ENCODE measurements at places on chromosomes 16 and 17.

DNA sequence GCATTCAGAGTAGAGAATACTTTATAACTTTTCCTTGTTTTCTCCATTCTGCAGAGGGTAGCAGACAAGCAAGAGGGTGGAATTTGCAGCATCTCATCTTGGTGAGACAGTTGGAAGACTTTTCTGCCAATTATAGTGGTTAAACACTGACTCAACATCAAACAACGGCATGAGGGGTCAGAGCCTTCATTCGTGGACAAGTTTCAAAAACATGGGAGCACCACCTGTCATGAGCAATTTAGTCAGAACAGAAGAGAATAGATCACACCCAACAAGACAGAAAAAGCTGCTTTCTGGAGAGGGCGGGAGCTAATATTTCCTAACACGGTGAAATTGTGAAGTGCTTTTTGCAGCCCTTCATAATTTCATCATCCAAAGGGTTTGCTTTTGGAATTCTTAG lies 17.9 kb upstream of the ZNF652 start:
- DNase-seq = no peak

GRCh38 chr16:50282010-50282538 lies 15.7 kb downstream of the ADCY7 start:
- peak; percentile 19 for DNase-seq

DNA sequence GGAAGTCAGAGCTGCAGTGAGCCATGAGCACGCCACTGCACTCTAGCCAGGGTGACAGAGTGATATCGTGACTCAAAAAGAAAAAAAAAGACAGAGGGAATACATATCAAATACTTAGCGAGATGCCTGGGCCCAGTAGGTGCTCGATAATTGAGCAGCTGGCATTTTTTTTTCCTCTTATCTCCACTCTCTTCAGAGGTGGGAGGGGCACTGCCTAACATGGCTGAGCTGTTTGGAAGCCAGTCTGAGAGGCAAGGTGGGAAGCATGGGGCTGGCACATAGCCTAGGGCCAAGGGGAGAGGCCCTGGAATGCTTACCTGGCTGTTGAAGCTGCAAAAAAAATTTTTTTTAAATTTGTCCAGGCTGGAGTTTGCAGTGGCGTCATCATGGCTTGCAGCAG lies 38.4 kb downstream of the HIC1 start:
- DNase-seq = no peak

GRCh38 chr17:63542218-63542545 lies 8.1 kb upstream of the DCAF7 start:
- DNase-seq = no peak

DNA sequence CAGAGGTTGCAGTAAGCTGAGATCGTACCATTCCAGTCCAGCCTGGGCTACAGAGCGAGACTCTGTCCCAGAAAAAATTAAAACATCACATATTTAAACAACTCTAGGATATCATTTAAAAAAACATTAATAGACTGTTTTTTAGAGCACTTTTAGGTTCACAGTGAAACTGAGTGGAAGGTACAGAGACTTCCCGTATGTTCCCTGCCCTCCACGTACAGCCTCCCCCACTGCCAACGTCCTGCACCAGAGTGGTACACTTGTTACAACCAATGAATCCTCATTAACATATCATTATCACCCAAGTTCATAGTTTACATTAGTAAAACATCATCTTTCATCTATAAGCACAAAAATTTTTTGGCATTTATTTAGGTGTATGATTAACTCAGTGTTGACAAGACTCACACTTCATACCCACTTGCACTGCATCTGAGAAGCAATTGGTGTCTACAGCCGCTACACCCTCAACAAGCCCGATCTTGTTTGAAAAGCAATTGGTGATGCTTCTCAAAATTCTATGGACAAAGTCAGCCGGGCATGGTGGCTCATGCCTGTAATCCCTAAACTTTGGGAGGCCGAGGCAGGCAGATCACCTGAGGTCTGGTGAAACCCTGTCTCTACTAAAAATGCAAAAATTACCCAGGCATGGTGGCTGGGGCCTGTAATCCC lies 39.9 kb upstream of the STH start:
- no peak for DNase-seq

- no peak for DNase-seq
Observed at GRCh38 chr16:24490866-24491265, 48.5 kb upstream of the RBBP6 start.

Measured in stimulated activated CD4-positive, alpha-beta T cell treated with anti-CD3 and anti-CD28 coated beads, Interleukin-1b, Interleukin-23, amount 100 ng/mL, for 1 hour (primary cell).